ENCODE measurements at places on chromosomes 16 and 17. TPM values are rescaled to one million over a fixed set of nuclear protein-coding genes. Genes with fewer than 3 reads are reported as not detected.

NACA2 gene
- 0.60 TPM for total RNA-seq

MT1M gene
- total RNA-seq, result not detected

CLEC18A gene
- total RNA-seq, result 0.39 TPM

CHMP1A gene
- total RNA-seq, result 85.7 TPM

DHX58 gene
- total RNA-seq, result 26.9 TPM

SLC2A4 gene
- 0.31 TPM for total RNA-seq

KRT10 gene
- 27.2 TPM for total RNA-seq

SIRT7 gene
- total RNA-seq, result 53.2 TPM

PRSS36 gene
- 0.34 TPM for total RNA-seq

ARHGDIG gene
- total RNA-seq, result not detected

HS3ST3A1 gene
- total RNA-seq, result 7.2 TPM

PRM3 gene
- not detected for total RNA-seq

All from activated T-helper 1 cell treated with anti-CD3 and anti-CD28 coated beads, Interleukin-12 subunit alpha, Interleukin-12 subunit beta, Interleukin-2, Interleukin-4 antibody, amounts not matched to agents 30 ng/mL and 10 ng/mL and 1 ng/mL, durations not matched to agents 14 hours and 24 hours and 36 hours (primary cell).